Effector CD8-positive, alpha-beta T cell (primary cell): ENCODE measurements at places on chromosomes 2 and 18.

DNA sequence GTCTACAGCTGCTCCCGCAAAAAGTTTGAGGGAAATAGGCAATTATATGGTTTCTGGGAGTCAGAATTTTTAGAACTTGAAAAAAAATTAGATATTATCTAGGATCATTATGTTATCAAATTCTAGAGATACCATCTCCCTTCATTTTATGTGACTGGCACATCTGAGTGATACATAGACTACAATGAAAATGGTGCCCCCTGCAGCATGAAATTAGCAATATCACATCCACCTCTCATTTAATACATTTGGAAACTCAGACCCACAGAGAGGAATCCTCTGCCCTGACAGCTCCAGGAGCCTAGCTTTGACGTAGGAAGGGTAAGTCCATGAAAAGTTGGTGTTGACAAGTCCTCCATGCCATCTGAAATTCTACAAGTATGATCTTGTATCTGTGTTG is 381.6 kb downstream of the SUCLG1 start:
- DNase-seq, result no peak

DNA sequence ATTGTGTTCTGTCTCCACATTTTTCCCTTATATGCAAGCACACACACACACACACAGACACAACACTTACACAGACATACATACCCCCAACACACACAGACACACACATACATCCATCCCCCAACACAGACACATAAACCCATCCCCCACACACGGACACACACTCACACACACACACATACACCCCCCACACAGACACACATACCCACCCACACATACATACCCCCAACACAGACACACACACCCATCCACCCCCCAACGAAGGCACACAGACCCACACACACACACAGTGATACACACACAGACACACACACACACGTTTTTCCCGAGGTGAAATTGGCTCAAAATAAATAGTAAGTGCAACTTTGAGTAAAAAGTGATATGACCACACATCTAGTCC is 41.6 kb upstream of the CUL3 start:
- no peak for DNase-seq

DNA sequence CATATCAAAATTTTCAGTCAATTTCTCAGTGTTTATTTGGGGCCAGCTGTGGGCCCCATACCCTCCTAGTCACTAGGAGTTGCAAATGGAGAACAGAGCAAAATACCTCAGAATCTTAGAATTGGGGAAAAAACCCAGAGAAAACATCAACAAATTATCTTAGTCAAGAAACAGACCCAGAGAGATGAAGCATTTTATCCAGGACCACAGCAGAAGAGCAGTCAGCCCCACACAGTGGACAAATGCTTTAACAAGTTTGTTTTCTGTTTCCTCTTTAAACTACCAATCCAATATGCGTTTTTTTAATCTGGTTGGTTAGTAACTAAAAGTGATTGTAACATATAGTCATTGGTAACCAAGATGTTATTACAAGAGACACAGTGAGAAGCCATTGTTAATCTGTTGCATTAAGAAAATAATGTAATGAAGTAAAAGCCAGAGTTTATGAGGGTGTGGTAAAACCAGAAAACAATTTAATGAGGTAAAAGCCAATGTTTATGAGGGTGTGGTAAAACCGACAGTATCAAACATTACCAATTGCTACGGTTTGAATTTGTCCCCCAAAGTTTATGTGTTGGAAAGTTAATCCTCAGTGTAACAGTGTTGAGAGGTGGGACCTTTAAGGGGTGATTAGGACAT is 60.7 kb upstream of the COX7A2L start:
- no peak for DNase-seq

DNA sequence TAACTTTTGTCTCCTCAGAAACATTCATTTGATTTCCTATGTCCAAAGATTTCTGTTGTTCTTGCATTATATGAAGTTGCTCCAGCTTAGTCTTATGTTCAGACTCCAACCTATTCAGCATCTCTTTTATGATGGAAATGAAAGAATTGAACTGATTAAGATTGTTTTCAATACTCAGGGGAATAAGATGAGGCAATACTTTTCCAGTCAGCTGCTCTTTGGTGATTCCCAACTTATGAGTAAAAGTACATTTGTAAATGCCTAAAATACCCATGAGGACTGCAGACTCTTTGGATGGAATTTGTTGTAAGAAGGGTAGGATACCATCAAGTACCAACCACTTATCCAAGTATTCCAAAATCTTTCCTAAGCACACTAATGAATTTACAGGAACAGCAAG is 39.8 kb downstream of the TRAK2 start:
- DNase-seq, result no peak

GRCh38 chr2:159551806-159552205 is 64.5 kb downstream of the BAZ2B start:
- no peak for DNase-seq

GRCh38 chr18:33660696-33661310 is 82.8 kb downstream of the ASXL3 start:
- no peak for DNase-seq

- no peak for DNase-seq
Measured at GRCh38 chr18:10559553-10560451, 34.0 kb downstream of the NAPG start.

DNA sequence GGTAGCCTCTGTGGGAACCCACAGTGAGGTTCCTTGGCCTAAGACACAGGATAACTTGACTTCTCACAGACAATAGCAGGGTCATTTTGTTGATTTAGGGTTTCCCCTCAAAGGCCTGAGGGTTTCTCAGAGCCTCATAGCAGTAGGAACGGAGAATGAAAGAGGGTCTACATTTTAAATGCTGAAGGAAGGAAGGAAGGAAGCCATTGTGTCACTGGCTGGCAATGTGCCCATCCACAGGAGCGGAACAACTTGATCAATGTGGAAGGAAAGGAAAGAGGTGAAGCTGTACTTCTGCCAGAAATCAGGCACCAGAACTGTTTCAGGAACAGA is 5.1 kb downstream of the IL1B start:
- no peak for DNase-seq

DNA sequence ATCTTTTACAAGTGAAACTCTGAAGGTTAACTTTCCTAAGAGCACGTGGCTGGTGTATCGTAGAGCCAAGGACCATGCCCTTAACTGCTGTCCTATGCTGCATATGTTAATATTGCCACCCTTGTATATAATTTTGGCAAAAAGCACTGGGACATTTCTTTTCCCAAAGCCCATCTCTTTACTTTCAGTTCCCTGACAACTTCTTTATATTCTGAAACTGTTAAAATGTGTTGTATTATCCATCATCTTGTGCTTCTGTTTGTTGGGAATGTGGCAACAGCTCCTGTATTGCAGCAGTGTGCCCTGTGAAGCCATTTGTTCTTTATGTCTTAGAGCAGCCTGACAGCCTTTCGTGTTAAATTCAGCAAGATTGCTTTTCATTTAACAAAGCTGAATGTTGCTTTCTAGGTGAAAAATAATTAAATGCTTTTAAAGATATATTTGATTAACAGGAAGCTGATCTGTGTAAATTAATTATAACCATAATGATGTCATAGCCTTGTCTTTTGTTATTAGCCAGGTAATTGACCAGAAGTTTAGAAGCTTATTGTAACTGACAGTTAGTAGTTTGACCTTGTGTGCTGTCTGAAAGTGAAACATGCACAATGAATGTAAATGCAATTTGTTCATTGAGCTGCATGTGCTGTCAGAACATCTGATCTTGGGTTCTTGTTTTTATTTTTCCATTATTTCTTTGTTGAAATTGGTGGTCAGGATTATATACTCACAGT is 9.7 kb downstream of the RHBDD1 start:
- no peak for DNase-seq

DNA sequence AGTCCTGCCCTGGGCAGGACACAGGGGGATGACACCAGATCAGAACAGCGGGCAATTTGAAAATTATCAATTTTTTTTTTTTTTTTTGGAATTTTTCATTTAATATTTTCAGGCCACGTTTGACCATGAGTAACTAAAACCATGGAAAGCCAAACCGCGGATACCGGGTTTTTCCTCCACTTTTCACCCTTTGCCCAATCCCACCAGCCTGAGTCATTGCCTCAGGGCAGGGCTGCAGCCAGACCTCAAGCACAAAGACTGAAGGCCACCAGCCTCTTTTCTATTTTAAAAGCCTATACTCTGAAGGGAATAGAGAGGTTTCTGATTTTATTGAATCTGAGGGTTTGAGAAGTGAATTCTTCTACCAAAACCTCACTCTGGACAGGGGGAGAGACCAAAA is 381.1 kb downstream of the IRS1 start:
- DNase-seq, result no peak

DNA sequence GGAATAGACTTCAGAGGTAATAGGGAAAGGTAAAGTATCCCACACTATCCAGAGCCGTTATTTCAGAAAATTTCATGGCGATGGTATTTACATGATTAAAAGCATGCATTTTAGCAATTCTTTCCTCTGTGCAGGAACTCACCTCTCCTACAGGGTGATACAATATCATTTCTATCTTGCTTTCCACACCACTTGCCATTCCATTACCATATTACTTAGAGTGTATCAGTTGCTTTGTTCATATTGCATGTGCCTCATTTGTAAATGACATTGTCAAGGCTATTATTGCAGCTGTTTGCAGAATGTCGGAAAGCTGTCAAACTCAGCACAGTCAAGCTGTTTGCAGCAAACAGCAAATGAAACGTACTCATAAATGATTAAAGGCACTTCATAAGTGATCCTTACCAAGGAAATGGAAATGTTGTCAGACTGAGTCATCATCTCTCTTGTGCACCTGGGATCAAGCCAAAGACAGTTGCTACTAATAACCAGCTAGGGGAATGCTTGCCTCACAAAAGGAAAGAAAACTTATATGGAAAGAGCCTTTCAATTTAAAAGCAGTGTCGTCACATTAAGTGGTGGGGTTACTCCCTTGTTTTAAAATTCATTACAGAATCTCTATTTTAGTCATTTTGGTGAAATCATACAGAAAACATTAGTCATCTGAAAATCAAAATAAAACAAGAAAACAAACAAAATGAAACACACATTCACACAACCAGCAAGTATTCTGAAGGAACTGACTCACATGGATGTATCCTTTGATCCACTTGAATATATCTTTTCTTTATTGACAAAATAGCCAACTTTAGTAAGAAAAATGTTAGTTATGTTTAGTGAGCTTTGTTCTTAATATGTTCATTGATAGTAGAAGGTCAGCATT is 1064.1 kb upstream of the CNTNAP5 start:
- DNase-seq, result no peak

DNA sequence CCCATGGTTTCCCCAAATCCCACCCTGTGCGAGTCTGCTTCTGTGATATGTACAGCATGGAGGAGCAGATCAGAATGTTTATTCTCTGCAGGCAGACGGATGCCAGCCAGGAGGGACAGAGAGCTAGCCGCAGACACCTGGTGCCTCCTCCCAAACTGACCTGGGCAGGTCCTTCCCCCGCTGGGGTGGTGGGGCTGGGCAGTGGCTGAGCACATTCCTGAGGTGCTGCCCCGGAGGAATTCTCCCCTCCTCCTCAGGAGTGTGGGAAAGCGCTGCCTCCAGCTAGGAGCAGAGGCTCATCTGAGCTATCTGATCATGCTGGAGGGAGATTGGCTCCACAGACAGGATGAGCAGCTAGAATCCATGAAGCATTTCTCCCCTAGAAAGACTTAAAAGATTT is 21.7 kb downstream of the C2orf92 start:
- DNase-seq, result no peak

GRCh38 chr2:225074366-225074765 is 32.1 kb upstream of the DOCK10 start:
- DNase-seq, result no peak
